Daoy (cell line): ENCODE measurements at places on chromosomes 6 and 20. TPM values are rescaled to one million over a fixed set of nuclear protein-coding genes. Genes with fewer than 3 reads are reported as not detected.

- DNase-seq: no peak
Observed at GRCh38 chr6:159064477-159064876, 19.7 kb upstream of the TAGAP start.

GRCh38 chr6:26033085-26033940, 53.9 kb upstream of the HFE start:
- peak; percentile 88 for DNase-seq

DNA sequence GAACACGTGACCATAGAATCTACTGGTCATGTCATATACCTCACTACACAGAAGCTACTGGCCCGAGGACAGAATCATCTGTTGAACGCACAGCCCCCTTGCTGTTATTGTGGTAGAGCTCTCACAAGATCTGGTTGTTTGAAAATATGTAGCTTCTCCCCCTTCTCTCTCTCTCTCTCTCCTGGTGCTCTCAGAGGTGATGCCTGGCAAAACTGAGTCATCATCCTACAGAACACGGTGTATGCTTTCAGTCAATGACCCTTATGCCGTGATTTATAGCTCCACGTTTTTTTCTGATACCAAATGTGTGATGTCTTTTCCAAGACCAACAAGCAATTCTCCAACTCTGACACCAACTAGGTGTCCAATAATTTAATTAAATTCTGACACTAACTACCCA, 13.0 kb upstream of the RBM24 start:
- DNase-seq: peak; percentile 31

DNA sequence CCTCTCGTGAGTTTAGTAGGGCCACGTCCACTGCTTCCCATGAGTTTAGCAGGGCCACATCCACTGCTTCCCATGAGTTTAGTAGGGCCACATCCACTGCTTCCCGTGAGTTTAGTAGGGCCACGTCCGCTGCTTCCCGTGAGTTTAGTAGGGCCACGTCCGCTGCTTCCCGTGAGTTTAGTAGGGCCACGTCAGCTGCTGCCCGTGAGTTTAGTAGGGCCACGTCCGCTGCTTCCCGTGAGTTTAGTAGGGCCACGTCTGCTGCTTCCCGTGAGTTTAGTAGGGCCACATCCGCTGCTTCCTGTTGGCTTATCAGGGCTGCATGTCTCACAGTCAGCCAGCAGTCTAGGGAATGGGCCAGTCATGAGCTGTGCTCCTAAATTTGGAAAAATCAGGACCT, 113.7 kb upstream of the QKI start:
- DNase-seq: no peak

- DNase-seq: no peak
Observed at GRCh38 chr6:125207956-125208355, 54.4 kb downstream of the TPD52L1 start.

TRMT6 gene
- total RNA-seq: 23.4 and 28.9 TPM in 2 replicates

C6orf163 gene
- total RNA-seq: 0.15 and 0.63 TPM in 2 replicates

DNA sequence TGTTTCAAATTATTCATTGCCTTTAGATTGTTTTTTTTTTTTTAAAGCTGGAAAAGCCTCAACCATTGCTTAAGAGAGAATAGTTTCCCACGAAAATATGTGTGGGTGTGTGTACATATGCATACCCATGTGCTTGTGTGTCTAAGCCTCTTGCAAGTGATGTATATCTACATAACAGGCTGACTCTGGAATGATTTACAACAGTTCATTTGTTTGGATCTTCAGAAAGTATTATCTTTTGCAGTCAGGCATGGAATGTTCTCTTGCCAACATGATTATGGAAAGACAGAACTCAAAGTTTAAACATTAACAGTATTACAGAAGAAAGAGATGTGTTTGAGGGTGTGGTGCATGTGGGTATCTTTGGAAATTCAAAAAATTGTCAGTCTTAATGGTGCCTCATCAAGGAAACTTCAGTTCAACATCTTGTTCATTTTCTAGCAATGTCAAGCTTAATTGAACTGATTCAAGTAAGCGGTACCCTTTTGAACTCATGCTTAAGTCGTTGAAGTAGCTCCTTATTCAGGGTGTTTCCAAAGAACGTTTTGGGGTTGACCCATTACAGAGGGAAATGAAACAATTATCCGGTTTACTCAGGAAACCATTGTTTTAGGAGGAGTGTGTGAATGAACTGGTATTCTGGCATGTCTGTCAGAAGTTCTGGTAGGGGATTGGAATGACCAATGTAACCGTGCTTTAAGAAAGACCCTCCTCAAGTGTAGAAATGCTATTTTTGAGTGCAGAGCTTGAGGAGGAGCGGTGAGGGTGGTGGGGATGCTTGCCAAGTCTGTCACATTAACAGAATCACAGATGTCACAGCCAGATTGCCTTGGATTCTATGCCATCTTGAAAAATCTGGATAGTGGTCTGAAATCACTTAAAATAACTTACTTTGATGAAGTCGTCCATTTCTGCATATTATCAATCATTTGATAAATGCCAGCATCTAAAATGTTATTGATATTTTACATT, 60.3 kb downstream of the ADGRG6 start:
- DNase-seq: no peak

DNA sequence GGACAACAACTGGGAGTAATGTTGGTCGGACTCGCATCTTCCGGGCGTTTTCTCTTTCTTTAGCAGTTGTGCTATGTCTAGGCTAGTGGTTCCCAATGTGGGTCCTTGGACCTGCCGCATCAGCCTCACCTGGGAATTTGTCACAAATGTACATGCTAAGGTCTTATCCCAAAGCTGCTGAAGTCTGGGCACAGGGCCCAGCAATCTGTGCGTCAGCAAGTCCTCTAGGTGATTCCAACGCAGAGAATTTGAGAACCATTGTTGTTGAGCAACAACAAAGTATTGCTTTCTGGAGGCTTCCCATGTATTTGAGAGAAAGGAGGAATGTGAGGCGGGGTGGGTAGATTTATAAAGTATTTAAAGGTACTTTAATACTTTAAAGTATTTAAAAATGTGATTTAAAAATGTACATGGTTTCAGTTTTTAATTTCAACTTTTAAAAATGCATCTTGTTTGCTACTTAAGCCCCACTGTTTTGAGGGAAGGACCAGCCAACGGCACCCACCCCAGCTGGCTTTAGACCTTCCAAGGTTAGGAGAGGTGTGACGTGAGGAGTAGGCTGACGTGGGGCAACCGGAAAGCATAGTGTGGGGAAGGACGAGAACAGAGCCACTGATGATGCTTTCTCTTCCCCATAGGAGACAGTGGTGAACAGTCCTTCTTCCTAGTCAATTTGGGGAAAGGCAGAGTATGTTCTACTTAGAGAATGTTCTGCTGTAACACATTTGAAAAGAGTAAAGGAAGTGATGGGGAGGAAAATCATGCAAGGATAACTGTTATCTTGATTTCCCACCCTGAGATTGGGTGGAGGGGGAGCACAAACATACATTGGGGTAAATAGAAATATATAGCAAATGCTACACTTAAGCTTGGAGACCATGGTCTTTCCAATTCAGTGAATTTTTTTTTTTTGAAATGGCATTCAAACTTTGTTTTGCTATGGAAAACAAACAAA, 4.3 kb downstream of the UST start:
- peak; percentile 20 for DNase-seq

GRCh38 chr6:152309648-152310047, 327.5 kb downstream of the SYNE1 start:
- DNase-seq: peak; percentile 3

GRCh38 chr20:5039255-5039657, 37.9 kb upstream of the SLC23A2 start:
- no peak for DNase-seq

DNA sequence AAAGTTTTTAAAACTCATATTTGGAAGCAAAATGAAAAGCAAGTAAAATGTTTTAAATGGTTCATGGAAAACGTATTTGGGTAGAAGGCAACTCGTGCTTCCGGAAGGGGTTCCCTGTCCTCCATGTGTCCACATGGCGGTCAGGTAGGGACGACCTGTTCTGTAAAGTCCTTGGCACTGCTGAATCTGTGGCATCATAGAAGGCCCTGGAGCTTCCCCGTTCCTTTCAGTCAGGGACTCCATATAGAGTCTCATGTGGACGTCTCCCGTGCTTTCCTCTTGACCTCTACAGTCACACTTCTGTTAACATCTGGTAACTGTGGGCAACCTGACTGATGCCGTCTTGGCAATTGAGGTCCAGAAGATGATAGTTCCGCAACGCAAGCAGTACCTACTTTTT, 11.4 kb downstream of the DYNLT1 start:
- no peak for DNase-seq

GRCh38 chr6:69555088-69555638, 241.6 kb downstream of the LMBRD1 start:
- DNase-seq: no peak

- no peak for DNase-seq
Observed at GRCh38 chr6:142857233-142857761, 87.7 kb downstream of the HIVEP2 start.

- no peak for DNase-seq
Observed at GRCh38 chr20:44800391-44801046, 9.8 kb downstream of the RIMS4 start.

GRCh38 chr6:43246301-43247113, 3.2 kb downstream of the TTBK1 start:
- DNase-seq: peak; percentile 65

DNA sequence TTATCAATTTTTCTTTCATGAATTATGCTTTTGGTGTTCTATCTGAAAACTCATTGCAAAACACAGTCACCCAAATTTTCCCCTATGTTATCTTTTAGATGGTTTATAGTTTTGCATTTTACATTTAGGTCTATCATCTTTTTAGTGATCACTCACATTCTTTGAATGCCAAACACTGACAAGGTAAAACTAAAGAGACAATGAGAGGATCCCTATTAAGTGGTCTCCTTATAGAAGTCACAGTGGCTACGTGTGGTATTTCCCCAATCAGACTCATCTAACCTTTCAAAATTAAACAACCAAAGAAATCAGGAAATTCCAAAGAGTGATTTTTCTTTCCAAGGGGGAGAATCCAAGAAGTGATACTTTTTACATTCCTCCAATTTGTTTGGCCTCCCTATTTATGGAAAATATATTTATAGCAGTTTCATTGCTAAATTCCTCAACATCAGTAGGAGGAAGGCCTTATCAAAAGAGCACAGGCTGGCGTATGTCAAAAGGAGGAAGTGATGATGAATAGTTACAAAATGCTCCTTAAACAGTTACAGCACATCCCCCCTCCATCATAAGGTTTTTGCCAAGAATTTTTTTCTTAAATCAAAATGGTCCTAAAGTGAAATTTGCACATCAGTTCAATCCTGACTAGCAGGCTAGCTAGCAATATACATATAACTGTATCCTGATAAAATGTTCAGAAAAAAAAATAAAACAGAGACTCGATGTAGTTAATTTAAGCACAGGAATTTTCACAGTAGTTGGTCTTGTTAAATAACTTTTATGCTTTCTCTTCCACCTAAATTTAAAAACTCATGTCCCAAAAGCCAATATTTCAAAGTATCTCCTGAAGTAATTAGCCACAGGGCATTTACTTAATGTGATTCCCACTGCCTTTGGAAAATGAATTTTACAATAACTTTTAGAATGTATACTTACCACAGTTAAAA, 76.2 kb upstream of the IPCEF1 start:
- DNase-seq: no peak

GRCh38 chr20:32319100-32319499, 39.0 kb upstream of the ASXL1 start:
- no peak for DNase-seq

- peak; percentile 86 for DNase-seq
Observed at GRCh38 chr6:150025201-150025917, at the start of gene RAET1L. TSS of gene RAET1L (minus strand) at chr6:150025532. CDS start at chr6:150025471, 61 bp downstream.

DNA sequence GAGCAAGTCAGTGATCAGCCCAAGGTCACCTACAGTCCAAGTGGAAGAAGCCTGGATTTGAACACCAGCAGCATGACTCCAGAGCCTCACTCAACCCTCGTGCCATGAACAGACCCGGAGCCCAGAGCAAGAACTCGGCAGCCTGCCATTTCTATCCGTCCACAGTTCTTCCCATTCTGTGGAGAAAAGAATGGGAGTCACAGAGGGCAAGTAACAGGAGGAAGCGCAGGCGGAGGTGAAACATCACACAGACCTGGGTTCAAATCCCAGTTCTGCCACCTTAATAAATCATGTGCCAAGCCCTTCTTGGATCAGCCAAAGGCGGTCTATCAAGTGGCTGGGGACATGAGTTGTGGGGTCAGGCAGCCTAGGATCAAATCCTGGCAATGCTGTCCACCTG, 4.3 kb downstream of the PREX1 start:
- no peak for DNase-seq

DNA sequence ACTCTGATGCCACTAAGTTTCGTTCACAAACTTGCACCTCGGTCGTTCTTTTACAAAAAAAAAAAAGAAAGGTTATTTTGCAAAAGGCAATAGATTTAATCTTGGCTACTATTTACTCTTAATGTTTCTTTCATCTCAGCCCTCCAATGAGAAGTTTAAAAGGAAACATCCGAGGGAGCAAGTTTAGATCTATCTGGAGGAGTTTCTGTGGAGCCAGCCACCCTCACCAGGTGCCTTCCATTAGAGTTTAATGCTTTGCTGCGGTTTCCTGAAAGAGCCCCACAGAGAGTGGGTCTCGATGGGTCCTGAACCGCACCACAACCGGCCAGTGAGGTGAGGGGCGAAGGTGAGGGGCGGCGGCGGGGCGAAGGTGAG, 632 bp downstream of the PRKN start:
- no peak for DNase-seq

DNA sequence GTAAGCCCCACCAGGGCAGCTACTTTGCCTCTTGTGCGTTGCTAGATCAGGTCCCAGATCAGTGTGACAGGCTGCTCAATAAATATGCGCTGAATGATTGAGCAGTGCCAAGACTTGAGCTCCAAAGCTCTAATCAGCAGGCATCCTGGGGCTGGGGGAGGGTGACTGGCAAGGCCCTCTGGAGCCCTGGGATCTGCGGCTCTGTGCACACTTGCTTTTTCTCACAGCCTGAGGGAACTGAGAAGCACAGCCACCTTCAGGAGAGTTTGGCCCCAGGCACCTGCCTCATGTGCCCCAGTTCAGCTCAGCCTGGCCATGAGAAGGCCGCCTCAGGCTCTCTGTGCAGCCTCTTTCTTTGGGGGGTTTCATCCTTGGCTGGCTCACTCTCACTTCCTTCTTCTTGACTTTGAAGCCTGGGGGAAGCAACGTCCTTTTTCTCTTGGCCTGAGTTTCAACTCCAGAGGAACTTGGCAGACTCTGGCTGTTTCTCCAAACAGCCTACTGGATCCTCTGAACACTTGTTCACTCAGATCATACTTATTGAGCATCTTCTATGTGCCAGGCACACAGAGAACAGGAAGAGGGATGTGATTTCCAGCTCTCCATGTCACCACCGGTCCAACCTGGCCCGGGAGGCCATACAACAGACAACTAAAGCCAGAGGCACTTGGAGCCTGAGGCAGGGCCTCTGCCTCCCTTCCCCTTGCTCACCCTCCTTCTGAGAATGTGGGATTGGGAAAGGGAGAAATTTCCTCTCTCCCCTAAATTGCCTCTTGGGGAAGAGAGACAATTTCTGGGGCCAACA, 114.0 kb downstream of the VEGFA start:
- no peak for DNase-seq
